ENCODE measurements at places on chromosomes 7 and 10. TPM values are rescaled to one million over a fixed set of nuclear protein-coding genes. Genes with fewer than 3 reads are reported as not detected.

PPP1R17 gene
- not detected for total RNA-seq

FOXP2 gene
- total RNA-seq: 13.5 TPM

SDK1 gene
- total RNA-seq: 27.3 TPM

ENKUR gene
- total RNA-seq: not detected

ZNF365 gene
- total RNA-seq: 0.21 TPM

All from ureter (tissue), 1 donor.